ENCODE measurements at places on chromosomes 12 and 14. TPM values are rescaled to one million over a fixed set of nuclear protein-coding genes. Genes with fewer than 3 reads are reported as not detected.

FERMT2 gene
- total RNA-seq = 143 TPM

RASSF3 gene
- 29.3 TPM for total RNA-seq

RFX4 gene
- total RNA-seq = not detected

CLEC14A gene
- total RNA-seq = 8.2 TPM

TMEM52B gene
- under 0.01 TPM for total RNA-seq

PACS2 gene
- total RNA-seq = 27.8 TPM

PLEK2 gene
- total RNA-seq = 42.0 TPM

IL26 gene
- total RNA-seq = under 0.01 TPM

PDE3A gene
- 23.1 TPM for total RNA-seq

CEBPE gene
- total RNA-seq = not detected

BCL2L2 gene
- total RNA-seq = 18.3 TPM

GNB3 gene
- total RNA-seq = 1.4 TPM

Measured in regular cardiac myocyte (primary cell).